ENCODE measurements at places on chromosomes 12 and 14.
A peak's percentile ranks its signal among the peaks of the same experiment; 100 is the strongest.

- DNase-seq: peak; percentile 81
These were observed at the start of gene RARG for GRCh38 chr12:53231921-53232645. RARG (minus strand) TSS chr12:53232209; CDS start chr12:53227545, 4,664 bp downstream.

DNA sequence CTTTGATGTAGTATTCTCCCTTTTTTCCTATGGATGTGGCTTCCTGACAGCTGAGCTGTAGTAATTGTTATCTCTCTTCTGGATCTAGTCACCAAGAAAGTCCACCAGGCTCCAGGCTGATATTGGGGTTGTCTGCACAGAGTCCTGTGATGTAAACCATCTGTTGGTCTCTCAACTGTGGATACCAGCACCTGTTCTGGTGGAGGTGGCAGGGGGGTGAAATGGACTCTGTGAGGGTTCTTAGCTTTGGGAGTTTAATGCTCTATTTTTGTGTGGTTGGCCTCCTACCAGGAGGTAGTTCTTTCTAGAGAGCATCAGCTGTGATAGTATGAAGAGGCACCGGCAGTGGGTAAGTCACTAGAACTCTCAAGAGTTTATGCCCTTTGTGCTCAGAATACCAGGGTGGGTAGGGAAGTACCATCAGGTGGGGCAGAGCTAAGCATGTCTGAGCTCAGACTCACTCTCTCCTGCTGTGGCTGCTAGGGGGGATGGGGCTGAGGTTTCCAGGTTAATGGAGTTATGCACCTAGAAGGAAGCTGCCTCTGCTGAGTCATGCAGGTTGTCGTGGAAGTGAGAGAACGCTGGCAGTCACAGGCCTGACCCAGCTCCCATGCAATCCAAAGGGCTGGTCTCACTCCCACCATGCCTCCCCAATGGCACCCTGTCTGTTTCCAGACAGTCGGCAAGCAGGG, 3.0 kb upstream of the TAS2R14 start:
- peak; percentile 97 for DNase-seq

DNA sequence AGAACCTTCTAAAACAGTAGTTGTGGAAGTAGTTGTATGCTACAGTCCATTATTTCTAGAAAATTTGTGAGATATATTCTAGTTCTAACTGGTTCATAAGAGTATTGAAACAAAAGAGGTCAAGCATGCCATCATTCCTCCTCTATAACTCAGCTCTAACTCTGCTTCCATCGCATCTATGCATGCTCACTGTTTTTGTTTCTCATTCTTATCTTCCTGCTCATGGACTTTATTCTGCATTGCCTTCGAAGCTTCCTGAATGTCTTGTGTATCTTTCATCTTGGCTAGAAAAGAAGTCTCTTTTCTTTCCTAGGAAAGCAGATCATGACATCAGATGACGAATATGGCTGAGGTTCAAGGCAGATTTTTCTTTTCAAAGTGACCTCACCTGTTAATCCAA, 402 bp downstream of the LMNTD1 start:
- DNase-seq: no peak

GRCh38 chr12:20451761-20452160, 83.4 kb downstream of the PDE3A start:
- DNase-seq: no peak

- no peak for DNase-seq
These were observed 28.7 kb downstream of the COX8C start for GRCh38 chr14:93375673-93376156.

- no peak for DNase-seq
These were observed 80.1 kb downstream of the CEP83 start for GRCh38 chr12:94379479-94380113.

GRCh38 chr12:62922539-62922938, 12.4 kb downstream of the PPM1H start:
- DNase-seq: no peak

DNA sequence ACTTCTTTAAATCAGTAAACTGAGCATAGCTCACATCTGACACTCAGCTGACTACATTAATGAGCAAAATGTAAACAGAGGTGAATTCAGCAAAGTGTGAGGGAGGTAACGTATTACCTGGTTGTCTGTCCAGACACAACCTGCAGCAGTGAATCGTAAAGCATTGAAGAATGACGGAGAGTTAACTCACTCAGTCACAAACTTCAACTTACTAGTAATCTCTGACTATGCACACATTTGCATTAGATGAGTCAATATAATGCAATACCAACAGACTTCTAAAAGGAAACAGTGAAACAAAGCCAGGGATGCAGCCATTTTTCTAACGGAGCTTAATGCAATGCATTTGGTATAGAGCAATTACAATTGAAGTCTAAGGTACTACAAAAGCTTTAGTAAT, 40.0 kb downstream of the STX2 start:
- peak; percentile 90 for DNase-seq

DNA sequence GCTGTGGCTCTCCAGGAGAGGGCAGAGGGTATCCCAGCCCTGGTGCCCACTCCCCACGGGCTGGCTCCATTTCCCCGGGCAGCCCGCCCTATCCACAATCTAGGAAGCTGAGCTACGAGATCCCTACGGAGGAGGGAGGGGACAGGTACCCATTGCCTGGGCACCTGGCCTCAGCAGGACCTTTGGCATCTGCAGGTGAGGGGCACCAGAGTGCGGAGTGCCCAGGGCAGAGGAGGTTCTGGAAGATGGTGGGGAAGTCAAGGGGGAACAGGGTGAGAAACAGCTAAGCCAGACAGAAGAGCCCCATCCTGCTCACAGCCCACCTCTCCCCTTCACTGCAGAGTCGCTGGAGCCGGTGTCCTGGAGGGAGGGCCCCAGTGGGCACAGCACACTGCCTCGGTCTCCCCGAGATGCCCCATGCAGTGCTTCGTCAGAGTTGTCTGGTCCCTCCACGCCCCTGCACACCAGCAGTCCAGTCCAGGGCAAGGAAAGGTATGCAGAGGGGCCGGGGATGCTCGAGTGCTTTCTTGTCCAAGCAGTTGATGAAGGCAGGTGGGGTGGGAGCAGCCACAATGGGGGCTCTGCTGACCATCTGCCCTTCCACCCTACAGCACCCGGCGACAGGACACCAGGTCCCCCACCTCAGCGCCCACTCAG, 10.3 kb downstream of the TNS2 start:
- no peak for DNase-seq

- no peak for DNase-seq
These were observed 1.7 kb downstream of the OTX2 start for GRCh38 chr14:56808383-56809269.

- no peak for DNase-seq
These were observed 811 bp upstream of the MEG3 start for GRCh38 chr14:100824901-100825712.

All from epithelial cell of esophagus (primary cell).